ENCODE measurements at places on chromosomes 7 and 10. TPM values are rescaled to one million over a fixed set of nuclear protein-coding genes. Genes with fewer than 3 reads are reported as not detected.

Gene APBB1IP
- total RNA-seq: 4.1 TPM

Gene BUD31
- total RNA-seq: 43.8 TPM

Gene LGI1
- total RNA-seq: 11.2 TPM

Gene FAM180A
- total RNA-seq: 0.63 TPM

Gene PIK3AP1
- 6.6 TPM for total RNA-seq

Gene CRHR2
- total RNA-seq: 0.16 TPM

Gene NEUROD6
- total RNA-seq: not detected

Gene ADAMTS14
- total RNA-seq: 13.7 TPM

Gene SUGCT
- total RNA-seq: 8.3 TPM

Gene CYCS
- 57.1 TPM for total RNA-seq

Gene DKK1
- 4.6 TPM for total RNA-seq

Gene VWDE
- 6.7 TPM for total RNA-seq

Gene OR13A1
- total RNA-seq: 0.85 TPM

Gene GRID1
- total RNA-seq: 3.9 TPM

Gene VSTM4
- 60.2 TPM for total RNA-seq

Gene GPER1
- 1.9 TPM for total RNA-seq

Gene RET
- 2.7 TPM for total RNA-seq

Gene CYP2C9
- total RNA-seq: not detected

Gene ZNF775
- total RNA-seq: 5.1 TPM

Gene SMARCD3
- 33.2 TPM for total RNA-seq

Gene WDFY4
- total RNA-seq: 4.9 TPM

Gene SFTPA1
- total RNA-seq: not detected

Gene LMOD2
- 5.4 TPM for total RNA-seq

Gene GHRHR
- not detected for total RNA-seq

Gene FKBP6
- not detected for total RNA-seq

Gene ABCB1
- 2.4 TPM for total RNA-seq

Gene SDK1
- total RNA-seq: 15.1 TPM

Gene GRID2IP
- 0.32 TPM for total RNA-seq

Gene TACR2
- total RNA-seq: 4.5 TPM

Gene AASS
- 60.7 TPM for total RNA-seq

Gene WDR86
- 6.8 TPM for total RNA-seq

Gene RBP3
- total RNA-seq: not detected

Gene AS3MT
- 4.1 TPM for total RNA-seq

Gene ADAM12
- 95.0 TPM for total RNA-seq

Gene MET
- total RNA-seq: 24.3 TPM

Gene GIMAP1
- total RNA-seq: 4.9 TPM

Gene SCIN
- total RNA-seq: 10.7 TPM

Gene GJD4
- not detected for total RNA-seq

Gene FRG2B
- total RNA-seq: not detected

Gene LIPN
- not detected for total RNA-seq

Gene TUBB8
- not detected for total RNA-seq

Gene TMEM229A
- total RNA-seq: 2.0 TPM

Gene SPDYE8
- not detected for total RNA-seq

Gene PSMG3
- 12.1 TPM for total RNA-seq

Gene FGF8
- total RNA-seq: not detected

Gene ZSWIM8
- total RNA-seq: 38.8 TPM

Gene SGCE
- total RNA-seq: 201 TPM

Gene GPR85
- 15.3 TPM for total RNA-seq
